Colonic mucosa (tissue), 4 donors: ENCODE measurements at places on chromosomes 11 and 22.

GRCh38 chr22:27801616-27802345 lies at the start of gene MN1:
Gene MN1 (minus strand): TSS chr22:27801756. CDS start chr22:27800543, 1,213 bp downstream.
- DNase-seq, result peak; percentile 42

GRCh38 chr11:101872171-101872882 lies 42.5 kb upstream of the CEP126 start:
- DNase-seq, result no peak

DNA sequence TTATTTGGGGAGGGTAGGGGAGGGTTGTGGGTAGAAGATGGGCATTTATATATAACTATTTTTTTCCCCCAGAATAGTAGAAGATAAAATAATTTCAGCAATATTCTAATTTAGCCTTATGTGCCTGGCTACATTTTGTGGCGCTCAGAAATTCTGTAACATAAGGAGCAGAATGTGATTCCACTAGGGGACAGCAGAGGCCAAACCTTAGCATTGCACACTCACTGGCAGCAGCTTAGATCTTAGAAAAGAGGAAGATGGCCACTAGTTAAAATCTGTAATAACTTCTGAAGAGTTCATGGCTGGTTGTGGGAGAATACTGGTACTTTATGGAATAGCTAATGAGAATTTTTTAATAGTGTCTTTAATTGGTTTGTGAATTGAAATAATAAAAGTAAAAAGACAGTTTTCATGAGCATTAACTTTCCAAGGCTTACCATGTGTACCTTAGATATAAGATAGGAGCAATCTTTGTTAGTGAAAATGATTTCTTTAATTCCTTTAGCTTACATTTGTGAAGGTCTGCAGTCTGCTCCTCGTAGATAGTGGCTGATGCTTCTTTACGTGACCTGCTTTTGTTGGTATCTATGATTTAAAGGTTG lies 33.1 kb downstream of the DDX10 start:
- DNase-seq, result peak; percentile 39

DNA sequence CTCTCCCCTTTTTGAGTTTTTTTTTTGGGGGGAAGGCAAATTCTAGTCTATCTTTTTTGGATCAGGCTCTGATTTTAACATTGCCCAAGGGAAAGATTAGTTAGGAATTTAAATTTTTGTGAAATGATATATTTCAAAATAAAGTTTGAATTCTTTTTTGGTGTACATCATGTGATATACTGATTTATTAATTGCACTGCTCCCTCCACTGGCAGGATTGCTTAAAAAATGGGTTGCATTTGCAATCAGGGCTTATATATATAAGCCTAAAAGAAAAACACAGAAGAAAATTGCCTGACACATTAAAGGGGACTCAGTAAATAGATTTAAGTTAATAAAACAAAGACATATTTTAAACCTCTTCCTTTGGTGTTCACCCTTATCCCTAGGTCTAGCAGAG lies 1.2 kb downstream of the DYNC2H1 start:
- no peak for DNase-seq

GRCh38 chr11:45662665-45663485 lies 2.5 kb downstream of the CHST1 start:
- DNase-seq, result no peak

DNA sequence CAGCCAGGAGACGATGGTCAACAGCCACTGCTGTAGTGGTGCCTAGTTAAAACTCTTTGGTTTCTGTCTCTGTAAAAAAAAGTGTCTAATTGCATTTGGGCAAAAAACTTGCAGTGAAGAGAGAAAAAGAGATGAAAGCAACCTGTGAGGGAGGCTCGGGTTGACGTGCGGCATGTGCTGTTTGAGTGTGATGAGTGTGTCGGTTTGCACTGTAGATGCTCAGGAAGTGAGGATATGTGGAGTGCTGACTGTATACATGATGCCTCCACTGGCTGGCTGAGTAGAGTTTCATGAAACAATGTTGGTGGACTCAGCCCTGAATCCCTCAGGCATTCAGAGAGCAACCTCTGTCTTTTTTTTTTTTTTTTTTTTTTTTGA lies 4.3 kb upstream of the DGCR6L start:
- DNase-seq, result no peak

- peak; percentile 65 for DNase-seq
Measured at GRCh38 chr11:110907629-110908028, 195.4 kb upstream of the ARHGAP20 start.

DNA sequence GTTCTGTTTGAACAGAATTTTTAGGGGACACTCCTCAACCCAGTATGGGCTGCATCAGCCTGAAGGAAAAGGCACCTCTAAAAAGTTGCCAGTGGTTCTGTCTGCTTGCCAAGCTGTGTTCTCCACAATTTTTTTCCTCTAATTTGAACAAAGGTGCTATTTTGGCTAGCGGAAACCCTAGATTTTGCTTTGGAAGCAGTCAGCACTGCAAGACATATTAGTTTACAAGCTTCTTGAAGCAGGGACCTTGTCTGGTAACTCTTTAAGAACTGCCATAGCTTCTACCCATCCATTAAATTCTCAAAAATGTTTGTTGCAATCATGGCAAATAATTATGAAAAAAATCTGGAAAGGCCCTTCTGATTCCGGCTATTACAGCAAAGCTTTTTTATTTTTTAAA lies 75.6 kb upstream of the HEPHL1 start:
- no peak for DNase-seq

- DNase-seq, result no peak
Measured at GRCh38 chr11:115462757-115463156, 41.5 kb downstream of the CADM1 start.

GRCh38 chr11:97610000-97610399 lies 1220.2 kb downstream of the JRKL start:
- no peak for DNase-seq

- no peak for DNase-seq
Measured at GRCh38 chr11:79094616-79095015, 346.2 kb downstream of the TENM4 start.

DNA sequence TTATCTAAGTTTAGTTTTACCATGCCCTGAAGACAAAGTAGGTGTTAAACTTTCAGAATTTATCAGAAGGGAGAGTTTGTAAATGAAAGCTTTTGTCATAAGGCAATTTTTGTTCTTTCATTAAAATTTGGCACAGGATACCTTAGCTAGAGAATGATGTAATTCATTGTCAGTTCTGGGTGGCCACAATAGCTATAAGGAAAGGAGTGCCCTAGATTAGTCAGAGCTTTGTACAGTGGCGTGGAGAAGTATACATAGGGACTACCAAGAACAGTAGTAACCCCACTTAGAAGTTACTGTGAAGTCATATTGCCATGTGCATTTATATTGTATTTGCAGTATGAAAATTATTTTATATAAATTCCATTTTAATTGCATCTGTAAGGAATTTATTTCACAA lies 126.3 kb upstream of the CARD18 start:
- DNase-seq, result no peak

GRCh38 chr11:12122083-12122482 lies 11.7 kb downstream of the MICAL2 start:
- DNase-seq, result no peak

- no peak for DNase-seq
Measured at GRCh38 chr11:93067881-93068390, 98.5 kb downstream of the MTNR1B start.

- no peak for DNase-seq
Measured at GRCh38 chr11:109971184-109971523, 122.0 kb upstream of the ZC3H12C start.

DNA sequence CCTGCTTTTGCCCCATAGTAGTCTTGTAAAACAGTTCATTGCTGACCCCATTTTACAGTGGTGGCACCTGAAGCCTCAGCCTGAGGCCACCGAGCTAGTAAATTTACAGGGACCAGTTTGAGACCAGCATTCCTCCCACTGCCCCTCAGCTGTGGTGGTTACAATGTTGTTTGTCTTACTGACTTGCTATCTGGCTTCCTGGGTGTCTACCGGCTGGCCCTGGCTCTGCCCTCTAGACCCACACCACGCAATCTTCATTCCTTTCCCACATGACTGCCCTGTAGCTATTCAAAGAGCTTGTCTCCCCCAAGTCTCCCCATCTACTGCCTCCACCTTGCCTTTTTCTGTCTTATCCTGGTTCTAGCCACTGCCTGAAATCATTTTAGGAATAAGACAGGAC lies 20.8 kb downstream of the PIK3IP1 start:
- DNase-seq, result no peak

- no peak for DNase-seq
Measured at GRCh38 chr11:98871690-98872089, 149.1 kb upstream of the CNTN5 start.

GRCh38 chr11:128288368-128288767 lies 299.0 kb downstream of the ETS1 start:
- no peak for DNase-seq

- no peak for DNase-seq
Measured at GRCh38 chr11:127675581-127675980, 675.0 kb upstream of the KIRREL3 start.
